ENCODE measurements at places on chromosomes 4 and X.

DNA sequence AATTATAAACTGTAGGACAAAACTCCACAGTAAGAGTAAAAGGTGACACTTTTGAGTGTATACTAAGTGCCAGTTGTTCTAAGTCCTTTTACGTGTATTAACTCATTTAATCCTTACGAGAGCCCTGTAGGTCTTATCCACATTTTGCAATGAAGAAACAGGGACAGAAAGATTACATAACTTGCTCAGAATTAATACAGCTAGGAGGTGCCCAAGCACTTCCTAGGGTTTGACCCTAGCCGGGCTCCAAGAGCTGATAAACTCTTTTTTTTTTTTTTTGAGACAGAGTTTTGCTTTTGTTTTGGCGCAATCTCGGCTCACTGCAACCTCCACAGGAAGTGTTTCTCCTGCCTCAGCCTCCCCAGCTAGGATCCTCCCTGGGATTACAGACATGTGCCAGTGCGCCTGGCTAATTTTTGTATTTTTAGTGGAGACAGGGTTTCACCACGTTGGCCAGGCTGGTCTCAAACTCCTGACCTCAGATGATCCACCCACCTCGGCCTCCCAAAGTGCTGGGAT, 110.4 kb downstream of the UBE2K start:
- DNase-seq: no peak

DNA sequence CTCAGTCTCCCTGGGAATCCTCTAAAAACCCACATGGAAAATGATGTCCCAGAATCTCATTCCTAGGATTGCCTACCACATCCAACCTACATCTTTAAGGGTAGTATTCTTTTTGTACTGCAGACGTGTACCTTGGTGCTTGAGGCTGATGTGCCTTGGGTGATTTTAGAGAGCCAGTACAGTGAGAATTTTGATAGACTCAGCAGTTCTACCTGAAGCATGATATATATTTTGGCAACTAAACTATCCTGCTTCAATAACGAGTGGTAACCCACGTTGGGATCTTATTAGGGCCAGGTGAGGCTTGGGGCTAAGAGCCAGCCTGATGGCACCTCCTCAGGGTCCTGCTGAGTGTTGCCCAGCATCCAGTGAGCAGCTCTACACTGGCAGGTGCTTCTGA, 140.4 kb downstream of the ZNF518B start:
- no peak for DNase-seq

DNA sequence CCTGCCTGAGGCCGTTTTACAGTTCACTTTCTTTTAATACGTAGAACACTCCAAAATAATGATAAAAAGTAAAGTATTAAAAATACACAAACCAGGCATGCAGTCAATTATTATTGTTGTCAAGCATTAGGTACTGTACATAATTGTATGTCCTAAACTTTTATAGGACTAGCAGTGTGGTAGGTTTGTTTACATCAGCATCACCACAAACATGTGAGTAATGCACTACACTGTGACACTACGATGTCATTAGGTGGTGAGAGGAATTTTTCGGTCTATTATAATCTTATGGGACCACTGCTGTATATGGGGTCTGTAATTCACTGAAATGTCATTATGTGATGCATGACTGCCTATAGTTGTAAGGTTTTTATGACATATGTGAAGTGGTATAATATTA, 149.5 kb upstream of the SH3RF1 start:
- no peak for DNase-seq

GRCh38 chr4:78542373-78542772, 9.2 kb upstream of the ANXA3 start:
- no peak for DNase-seq

GRCh38 chrX:16464369-16464768, 185.6 kb upstream of the S100G start:
- DNase-seq: no peak

DNA sequence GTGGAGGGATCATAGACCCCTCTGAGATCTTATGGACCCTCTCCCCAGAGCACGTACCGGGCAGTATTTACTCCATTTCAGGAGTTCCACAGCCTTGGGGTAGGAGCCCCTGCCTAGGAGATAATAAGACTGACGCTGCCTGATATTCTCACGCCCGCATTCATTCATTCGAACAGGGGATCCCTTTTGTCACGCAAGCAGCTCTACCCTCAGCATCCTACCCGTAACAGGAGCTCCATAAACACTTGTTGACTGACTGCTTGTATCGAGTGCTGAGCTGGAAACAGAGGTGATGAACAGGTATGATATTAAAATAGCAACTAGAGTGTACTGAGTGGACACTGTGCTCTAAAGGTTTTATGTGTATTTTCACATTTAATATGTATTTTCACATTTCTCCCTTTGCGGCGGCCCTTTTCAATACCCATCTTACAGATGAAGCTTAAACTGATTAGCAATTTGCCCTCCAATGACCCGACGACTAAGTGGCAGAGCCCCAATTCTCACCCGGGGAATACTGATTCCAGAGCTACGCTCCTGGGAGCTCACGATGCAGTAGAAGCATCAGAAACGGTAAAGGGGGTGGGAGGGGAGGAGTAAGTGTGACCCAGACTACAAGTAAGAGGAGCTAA, 888 bp downstream of the RAB28 start:
- no peak for DNase-seq

DNA sequence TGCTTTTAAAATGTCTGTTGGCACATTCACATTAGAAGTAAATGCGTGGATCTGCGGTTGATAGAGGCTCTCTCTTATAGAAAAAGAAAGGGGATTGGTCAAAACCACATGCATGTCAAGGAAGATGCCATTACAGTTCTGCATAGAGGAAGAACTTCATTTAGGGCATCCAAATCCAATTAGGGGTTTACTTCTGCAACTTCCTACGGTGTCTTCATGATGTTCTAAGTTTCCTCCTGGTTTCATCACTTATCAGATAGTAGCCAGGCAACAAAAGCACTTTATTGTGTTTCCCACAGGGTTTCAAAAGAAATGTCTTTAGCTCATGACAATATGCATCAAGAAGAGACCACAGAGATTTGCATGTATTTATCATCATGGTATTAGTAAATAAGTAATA, 136.0 kb upstream of the HPGD start:
- no peak for DNase-seq

DNA sequence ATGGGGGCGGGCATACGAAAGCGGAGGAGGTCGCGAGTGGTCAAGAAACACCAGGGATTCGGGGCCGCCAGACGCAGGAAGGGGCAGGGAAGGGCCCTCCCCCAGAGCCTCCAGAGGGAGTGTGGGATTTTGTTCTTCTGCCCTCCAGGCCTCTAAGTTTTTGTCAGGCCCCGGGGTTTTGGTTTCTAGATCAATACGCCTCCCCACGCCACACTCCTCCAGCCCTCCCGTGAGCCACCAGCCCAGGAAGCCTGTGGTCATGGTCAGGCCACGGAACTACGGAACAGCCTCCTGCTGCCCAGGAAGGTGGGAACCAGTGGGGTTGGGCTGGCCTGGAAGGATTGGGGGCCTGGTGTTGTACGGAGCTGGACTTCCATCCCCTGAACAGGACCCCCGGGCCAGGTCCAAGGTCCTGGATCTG, 38.4 kb downstream of the CPLX1 start:
- no peak for DNase-seq

- no peak for DNase-seq
Measured at GRCh38 chr4:93710847-93711430, 117.6 kb upstream of the ATOH1 start.
